Muscle of arm (tissue), 14 donors: ENCODE measurements at places on chromosomes 7 and 10. TPM values are rescaled to one million over a fixed set of nuclear protein-coding genes. Genes with fewer than 3 reads are reported as not detected.

GRCh38 chr10:60954035-60954434 is 10.1 kb upstream of the RHOBTB1 start:
- no peak for DNase-seq

DNA sequence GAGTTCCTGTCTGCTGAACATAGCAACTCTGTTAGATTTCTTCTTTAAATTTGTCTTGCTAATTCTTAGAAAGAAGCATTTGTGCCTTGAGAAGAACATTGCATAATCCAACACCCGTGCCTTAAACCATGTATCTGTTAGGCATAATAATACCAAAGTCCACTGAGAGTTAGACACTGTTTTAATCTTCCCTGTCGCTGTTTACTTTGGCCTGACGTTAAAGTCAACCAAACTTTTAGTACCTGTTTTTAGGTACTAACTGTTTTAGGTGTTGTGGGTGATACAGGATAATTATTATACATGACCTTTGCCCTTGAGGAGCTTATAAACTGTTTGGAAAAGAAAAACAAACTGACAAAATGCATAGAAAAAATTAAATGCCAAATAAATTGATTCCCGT is 43.6 kb downstream of the KLHDC10 start:
- DNase-seq = no peak

DNA sequence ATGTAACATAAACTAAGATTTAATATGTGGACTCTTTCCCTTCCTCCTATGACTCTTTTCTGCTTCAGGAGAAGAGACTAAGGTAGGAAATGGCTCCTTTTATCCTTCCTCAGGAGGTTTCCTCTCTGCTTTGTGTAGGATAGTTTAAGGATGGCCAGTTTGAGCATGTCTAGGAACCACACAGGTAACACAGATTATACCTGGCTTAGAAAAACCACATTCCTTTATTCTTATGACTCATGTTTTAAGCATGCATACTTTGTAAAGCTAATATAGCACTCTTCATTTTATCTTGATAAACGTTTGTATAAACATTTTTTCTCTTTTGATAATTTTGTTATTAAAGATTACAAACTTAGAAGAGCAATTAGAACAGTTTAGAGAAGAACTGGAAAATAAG is 57.8 kb downstream of the CYP51A1 start:
- no peak for DNase-seq

The PHKG1 gene
- polyA plus RNA-seq = 58.6 TPM

- no peak for DNase-seq
Measured at GRCh38 chr10:48944171-48944570, 4.5 kb upstream of the LRRC18 start.
